ENCODE measurements at places on chromosomes 12 and 14.

GRCh38 chr12:108620236-108620879, 13.3 kb downstream of the SELPLG start:
- no peak for DNase-seq

DNA sequence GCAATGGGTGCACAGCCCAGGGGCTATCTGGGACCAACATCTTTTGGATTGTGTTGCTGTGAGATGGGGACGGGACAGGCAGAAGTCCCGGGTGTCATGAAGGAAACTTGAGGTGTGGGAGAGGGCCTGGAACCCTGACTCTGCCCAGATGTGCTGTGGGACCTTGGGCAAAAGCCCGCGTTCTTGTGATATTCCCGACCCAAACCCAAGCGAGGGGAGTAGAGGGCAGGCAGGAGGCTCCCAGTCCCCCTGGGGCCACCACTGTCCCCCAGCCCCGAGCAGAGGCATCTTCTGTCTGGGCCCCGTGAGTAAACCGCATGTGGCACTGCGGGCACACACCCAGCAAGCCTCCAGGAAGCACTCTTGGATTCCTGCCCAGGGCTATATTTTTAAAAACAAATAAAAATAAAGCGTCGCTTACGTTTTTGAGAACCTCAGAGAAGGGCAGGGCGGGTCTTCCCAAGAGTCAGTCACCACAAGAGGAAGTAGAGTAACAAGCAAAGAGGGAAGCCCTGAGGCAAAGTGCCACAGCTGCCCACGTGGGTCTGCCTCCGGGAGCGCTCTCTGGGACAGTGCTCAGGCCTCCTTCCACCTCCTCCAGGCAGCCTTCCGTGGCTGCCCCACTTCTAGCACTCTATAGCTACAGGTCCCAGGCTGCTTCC, 39.5 kb downstream of the BEGAIN start:
- DNase-seq: peak; percentile 68

DNA sequence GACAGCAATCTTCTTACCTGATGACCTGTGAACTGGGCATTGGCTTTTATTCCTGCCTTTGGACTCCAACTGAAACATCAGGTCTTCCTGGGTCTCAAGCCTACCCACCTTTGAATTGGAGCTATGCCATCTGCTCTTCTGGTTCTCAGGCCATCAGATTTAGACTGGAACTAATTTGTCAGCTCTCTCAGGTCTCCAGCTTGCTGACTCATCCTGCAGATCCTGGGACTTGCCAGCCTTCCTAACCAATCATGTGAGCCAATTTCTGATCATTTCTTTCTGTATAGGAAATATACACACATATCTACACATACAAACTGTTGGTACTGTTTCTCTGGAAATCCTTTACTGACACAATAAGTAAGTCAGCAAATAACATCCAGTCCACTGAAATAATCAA, 65.3 kb upstream of the TSPAN8 start:
- no peak for DNase-seq

- no peak for DNase-seq
These were observed 68.9 kb upstream of the NCOR2 start for GRCh38 chr12:124636138-124636978.

DNA sequence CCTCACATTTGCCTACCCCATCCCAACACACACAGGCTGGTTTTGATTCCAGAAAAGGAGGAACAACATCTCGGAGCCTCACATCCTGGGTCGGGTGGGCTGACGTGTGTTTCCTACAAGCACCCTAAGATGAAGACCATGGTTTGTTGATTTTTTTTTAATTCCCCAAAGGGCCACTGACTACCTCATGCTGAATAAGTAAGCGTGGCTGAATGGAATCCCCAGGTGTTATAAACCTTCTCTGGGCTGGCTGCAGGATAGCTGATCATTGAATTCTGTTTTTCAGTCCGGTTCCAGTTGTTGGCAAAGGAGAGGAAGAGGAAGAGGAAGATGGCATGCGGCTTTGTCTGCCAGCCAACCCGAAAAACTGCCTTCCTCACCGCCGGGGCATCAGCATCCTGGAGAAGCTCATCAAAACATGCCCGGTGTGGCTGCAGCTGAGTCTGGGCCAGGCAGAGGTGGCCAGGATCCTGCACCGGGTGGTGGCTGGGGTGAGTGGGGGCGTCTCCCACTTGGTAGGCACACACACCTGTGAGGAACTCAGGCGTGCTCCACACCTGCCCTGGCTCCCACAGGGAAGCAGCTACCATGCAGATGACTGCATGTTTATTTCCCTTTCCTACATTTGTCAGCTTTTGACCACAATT, 42.0 kb downstream of the RIN3 start:
- no peak for DNase-seq

DNA sequence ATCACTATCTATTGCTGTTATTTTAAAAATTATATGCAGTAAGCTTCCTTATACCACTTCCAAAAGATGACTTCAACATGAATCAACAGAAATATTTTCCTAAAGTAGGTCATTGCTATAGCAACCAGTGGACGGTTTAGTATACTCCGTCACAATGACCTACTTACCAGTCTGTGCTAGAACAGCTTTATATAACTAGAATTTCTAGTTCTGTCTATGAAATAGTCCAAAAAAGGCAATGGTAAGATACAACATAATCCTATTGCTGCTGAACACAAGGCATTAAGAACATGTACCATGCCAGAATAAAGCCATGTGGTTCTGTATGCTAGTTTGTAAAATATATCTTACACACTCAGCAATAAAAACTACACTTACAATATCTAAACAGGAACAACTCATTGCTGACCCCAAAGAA, 40.7 kb upstream of the MTERF2 start:
- DNase-seq: peak; percentile 33

DNA sequence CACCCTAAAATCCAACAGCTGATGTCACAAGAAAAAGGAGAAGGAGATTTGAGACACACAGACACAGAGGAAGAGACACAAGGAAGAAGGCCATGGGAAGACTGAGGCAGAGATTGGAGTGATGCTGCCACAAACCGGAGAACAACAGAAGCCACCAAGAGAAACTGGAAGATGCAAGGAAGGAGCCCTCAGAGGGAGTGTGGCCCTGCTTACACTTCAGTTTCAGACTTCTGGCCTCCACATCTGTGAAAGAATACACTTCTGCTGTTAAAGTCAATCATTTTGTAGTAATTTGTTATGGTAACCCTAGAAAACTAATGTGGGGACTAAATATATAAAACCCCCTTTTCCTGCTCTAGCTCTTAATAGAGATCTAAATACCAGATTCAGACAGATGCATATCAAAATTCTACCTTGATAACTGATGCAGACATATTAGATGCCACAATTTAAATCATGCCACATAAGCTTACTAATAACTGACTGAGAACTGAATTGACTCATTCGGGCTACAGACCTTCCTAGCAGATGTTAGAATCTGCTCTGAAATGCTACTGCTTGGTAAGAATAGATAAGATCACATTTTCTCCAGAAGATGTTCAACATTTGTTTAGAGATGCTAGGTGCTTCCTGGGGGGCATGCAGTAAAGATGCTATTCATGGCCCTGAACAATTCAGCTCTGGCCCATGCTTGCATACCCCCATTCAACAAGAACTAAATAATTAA, 113.1 kb upstream of the CCND2 start:
- DNase-seq: no peak

DNA sequence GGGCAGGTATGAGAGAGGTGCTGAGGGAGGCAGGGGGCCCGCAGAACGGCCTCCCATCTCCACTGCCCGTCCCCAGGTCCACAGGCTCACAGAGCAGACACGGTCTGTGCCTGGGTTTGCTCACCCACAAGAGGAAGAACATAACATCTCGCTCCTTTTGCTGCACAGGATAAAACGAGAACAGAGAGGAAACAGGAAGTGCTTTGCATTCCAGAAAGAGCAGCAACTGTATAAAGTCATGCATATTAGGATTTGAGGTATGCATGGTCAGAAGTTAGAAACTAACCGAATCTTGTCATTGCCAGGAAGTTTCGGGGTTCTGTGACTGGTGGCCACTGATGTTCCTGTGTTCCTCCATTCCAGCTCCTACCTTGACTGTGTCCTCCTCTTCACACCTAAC, 25.0 kb downstream of the NTF3 start:
- DNase-seq: no peak

DNA sequence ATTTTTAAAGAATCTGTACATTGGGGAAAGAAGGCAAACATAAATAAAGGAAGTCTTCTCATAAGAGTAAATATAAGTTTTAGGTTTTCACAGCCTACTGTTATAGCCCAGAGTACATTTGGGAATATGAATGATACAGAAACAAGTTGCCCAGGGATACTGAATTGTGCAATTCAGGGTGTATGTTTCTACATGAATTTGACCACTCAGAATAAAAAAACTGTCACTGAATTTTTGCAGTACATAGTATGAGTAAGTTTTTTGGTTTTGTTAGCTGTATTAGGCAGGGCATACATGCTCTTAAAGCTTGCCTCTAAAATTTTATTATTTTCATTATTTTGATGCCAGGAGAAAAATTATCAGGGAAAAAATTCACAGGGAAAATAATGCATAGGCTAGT, 6.6 kb upstream of the PCNX4 start:
- no peak for DNase-seq

DNA sequence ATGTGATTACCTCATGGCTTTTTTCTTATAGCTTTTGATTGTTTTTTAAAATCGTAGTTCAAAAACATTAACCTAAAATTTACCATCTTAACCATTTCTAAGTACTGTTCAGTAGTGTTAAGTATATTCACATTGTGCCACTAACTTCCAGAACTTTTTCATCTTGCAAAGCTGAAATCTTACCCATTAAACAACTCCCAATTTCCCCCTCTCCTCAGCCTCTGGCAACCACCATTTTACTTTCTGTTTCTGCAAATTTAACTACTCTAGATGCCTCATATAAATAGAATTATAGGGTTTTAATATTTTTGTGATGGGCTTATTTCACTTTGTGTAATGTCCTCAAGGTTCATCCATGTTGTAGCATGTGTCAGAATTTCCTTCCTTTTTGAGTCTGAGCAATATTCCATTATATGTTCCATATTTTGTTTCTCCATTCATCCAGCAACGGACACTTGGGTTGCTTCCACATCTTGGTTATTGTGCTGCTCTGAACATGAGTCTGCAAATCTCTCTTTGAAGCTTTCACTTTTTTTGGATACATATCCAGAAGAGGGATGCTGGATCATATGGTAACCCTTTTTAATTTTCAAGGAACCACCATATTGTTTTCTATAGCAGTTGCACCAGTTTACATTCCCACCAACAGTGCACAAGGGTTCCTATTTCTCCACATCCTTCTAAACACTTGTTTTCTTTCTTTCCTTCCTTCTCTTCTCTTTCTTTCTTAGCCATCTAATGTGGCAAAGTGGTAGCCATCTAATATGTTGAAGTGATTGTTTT, 5.0 kb downstream of the HIF1A start:
- DNase-seq: no peak

GRCh38 chr14:48967419-48967818, 618.8 kb downstream of the RPS29 start:
- no peak for DNase-seq

GRCh38 chr12:132194556-132194955, 50.3 kb downstream of the NOC4L start:
- DNase-seq: no peak

GRCh38 chr14:60327447-60328331, 78.7 kb downstream of the PPM1A start:
- DNase-seq: no peak

DNA sequence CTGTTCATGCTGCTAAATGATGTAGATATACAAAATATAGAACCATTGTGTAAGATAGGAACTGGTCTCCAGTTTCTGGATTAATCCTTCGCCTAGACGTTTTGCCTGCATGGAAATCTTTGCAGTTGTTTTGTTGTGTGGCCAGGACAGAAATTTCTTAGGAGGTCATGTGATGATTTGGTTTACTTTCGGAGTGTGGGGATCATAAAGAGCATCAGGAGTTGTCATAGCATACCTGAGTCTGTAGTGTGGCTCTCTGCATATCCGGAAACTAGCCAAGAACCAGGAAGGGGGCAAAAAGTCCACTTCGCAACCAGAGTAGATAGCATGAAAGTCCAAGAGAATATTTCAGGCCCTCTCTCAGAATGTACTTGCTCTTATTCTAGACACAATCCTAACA, 3.1 kb downstream of the SAMD4A start:
- DNase-seq: no peak

- DNase-seq: no peak
These were observed 42.0 kb upstream of the A2ML1 start for GRCh38 chr12:8780389-8780788.

DNA sequence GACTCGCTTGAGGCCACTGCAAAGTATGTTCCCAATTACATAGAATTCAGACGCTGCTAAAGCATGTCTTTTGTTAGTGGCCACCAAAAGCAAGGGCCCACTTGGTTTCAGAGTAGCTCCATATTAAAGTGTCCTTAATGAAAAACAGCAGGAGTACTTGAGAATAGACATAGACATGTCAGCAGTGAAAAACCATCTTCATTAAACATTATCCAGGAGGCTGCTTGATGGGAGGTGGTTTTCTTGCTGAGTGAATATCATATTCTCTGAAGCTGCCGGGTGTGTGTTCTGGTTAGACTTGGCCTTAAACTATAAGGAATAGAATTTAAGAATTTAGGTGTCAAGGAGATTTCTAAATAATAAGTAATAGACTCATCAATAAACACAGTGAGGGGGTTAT, 79.5 kb upstream of the CCDC198 start:
- no peak for DNase-seq

DNA sequence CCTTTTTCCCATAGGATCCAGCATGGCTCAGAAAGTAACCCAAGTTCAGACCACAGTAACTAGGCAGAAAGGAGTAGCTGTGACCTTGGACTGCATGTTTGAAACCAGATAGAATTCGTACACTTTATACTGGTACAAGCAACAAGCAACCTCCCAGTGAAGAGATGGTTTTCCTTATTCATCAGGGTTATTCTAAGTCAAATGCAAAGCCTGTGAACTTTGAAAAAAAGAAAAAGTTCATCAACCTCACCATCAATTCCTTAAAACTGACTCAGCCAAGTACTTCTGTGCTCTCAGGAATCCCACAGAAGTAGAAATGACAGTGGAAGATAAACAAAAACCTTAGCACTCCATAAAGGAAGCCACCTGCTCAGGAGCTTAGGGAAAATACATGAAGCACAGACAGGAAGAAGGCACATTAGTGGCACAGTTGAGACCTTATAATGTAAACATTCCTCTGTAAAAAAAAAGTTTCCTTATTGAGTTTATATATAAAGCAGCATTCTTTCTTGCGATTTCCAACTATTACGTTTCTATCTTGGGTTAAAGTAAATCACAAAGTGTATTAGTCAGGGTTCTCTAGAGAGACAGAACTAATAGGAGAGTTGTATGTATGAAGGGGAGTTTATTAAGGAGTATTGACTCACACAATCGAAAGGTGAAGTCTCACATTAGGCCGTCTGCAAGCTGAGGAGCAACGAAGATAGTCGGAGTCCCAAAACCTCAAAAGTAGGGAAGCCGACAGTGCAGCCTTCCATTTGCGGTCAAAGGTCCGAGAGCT, 398.4 kb downstream of the DAD1 start:
- no peak for DNase-seq
